Stimulated activated CD8-positive, alpha-beta memory T cell treated with anti-CD3 and anti-CD28 coated beads, Interleukin-7, amount 100 ng/mL, for 24 hours (primary cell): ENCODE measurements at places on chromosomes 3 and 15.

- DNase-seq: no peak
Measured at GRCh38 chr3:159635047-159635641, 353.5 kb upstream of the IL12A start.

GRCh38 chr3:182886497-182886896, 93.2 kb downstream of the ATP11B start:
- no peak for DNase-seq

DNA sequence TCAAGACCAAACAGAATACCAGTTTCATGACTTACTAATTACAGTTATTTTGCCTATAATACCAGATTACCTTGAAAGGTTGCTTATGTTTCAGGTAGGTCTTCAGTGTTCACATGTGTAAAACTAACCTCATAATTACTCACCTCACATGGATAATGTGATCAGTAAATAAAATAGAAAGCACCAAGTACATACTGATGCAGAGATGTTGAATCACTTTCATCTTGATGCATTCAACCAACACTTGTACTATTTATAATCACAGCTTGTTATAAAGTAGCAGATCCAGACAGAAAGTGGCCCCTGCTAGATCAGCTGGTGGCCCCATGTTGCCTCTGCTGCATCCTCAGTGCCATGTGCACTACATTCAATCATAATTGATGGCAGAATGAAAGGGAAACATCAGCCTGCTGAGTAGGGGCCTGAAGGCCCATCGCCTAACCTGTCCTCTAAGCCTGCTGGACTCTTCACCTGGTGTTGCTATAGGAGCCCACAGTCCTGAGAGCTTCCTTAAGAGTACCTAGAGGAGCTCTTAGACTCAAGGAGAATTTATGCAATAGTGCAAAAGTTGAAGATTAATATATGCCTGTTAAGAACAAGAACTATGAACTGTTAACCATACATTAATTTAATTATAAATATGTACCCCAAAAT, 154.3 kb downstream of the PLCL2 start:
- no peak for DNase-seq

- no peak for DNase-seq
Measured at GRCh38 chr3:56835650-56836227, 34.0 kb upstream of the ARHGEF3 start.

DNA sequence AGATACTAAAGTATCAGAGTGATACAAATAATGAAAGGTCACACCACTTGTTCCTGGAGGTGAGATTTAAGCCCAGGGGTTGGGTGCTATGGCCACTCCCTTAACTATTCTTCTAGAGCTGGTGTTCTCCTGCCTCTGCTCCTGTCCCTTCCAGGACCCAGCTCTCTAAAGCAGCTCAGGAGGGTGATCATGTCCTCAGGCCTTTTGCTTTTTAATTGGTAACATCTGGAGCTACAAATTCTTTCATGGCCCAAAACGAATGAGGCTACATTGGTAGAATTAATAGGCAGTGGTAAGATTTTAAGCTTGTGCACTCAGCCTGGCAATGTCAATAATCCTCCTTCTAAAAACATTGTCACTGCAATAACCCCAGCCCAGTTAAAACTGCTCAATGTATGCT, 38.2 kb upstream of the CNOT10 start:
- DNase-seq: no peak

DNA sequence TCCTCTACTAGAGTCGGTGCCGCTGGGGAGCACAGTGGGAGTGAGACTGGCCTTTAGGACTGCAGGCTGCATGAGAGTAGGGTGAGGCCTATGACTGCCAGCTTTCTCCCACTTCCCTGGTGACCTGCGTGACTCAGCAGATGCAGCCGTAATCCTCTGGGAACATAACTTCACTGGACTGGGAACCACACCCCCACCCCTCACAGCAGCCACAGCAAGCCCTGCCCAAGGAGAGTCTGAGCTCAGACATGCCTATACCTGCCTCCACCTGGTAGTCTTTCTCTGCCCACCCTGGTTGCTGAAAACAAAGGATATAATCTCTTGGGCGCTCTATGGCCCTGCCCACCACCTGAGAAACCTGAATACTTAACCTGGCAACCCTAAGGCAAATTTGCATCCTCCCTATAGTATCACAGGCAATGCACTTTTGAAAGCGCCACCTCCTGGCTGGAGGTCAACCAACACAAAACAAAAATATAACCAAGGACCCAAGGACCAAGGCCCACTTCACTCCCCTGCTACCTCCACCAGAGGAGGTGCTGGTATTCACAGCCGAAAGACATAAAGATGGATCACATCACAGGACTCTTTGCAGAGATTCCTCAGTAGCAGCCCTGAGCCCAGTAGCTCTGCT, 308.9 kb downstream of the CTNNB1 start:
- DNase-seq: no peak

DNA sequence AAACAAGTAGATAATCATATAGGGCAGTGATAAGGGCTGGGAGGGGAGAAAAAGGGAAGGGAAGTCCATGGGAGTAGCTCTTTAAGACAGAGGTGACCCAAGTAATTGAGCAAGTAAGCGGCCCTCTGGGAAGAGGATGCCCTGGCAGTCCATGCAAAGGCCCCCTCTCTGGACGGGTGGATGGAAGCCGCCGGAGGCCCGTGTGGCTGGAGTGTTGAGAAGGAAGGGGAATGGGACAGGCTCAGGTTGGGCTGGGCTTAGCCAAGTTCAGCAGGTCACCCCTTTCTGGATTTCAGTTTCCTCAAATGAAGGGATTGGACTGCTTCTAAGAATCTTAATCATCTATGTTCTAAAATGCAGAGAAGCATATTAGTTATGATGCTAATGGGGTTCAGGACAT, 32.4 kb upstream of the TRPM1 start:
- DNase-seq: no peak

DNA sequence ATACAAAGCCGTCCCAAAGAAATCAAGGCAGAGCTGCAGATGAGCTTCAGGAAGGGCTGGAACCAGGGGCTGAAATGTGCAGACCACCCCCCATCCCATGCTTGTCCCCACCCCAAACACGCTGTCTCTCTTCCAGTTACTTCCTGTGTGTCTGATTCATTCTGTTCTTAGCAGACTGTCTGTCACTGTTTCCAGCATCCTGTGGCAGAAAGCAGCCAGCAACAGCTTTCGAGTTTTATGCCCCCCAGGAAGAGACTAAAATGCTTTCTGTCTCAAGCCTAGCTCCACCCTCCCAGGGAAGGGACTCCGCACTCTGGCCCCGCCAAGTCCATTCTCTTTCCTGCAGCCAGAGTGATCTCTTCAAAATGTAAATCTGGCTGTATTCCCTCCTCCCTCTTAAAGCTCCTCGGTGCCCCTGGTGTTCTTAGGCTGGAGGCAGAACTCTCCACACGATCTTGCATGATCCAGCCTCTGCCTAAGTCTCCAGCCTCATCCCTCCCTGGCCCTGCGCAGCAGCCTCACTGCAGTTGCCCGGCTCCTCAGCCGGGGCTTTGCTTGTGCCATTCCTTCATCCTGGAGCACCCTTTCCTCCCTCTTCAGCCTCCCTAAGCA, 41.5 kb downstream of the HRH1 start:
- DNase-seq: no peak

DNA sequence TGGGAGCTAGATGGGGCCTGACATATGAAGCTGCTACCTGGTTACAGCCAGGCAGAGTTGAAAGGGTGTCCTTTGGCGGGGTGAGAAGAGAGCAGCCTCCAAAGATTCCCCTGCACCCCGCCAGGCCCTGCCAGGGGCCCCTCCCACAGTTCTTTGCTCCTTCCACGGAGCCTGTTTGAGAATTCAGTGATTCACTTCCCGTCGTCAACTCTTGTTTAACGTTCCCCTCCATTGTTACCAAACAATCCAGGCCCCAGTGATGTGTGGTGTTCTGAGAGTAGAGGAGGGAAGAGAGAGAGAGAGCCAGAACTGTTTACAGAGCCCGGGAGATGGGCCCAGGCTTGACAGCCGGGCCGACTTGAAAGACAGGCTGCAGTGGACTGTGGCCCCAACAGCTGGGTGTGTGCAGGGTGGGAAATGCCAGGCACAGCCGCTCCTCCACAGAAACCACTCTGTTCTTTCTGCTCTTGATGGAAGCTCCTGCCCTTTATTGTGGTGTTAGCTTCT, 81.5 kb downstream of the SMAD3 start:
- DNase-seq: no peak

GRCh38 chr15:99556578-99556977, 9.2 kb upstream of the MEF2A start:
- DNase-seq: no peak

- DNase-seq: no peak
Measured at GRCh38 chr3:20516311-20516710, 330.3 kb upstream of the SGO1 start.

DNA sequence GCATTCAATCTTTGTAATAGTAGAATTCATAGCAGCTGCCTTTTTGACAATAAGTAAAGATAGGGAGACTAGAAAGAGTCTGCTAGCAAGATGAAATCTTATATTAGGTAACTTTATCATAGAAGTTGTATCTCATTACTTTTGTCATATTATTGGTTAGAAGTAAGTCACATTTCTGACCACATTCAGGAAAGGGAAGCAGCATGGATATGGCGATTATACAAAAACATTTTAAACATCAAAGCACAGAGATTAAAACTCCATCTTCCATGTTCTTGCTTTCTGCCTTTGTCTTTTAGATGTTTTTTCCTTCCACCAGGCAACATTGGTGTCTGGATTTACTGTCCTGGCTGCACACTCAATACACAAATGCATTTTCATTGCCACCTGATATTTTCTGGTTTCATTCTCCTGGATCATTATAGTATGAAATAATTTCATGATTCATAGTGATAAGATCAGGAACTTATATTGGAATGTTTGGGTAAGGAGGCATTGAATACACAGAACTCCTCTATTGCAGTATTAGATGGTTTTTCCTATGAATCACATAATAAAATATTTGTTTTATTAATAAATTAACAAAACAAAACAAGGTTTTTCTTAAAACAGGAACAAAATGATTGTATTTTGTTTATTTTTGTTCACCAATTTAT, 1460.3 kb upstream of the CADM2 start:
- DNase-seq: no peak

DNA sequence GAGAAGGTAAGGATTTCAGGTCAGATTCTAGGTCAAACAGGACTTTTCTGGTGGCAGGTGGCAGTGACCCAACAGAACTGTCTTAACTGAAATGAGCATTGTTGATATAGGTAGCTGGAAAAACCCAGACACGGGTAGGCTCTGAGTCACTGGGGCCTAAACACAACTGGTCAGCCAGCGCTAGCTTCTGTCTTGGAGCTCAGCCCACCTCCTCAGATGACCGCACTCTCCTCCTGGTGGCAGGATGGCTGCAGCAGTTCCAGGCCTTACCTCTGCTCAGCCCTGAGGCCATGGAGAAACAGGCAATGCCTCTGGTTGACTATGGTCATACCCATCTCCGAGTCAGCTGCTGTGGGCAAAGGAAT, 61.1 kb upstream of the GATA2 start:
- no peak for DNase-seq

DNA sequence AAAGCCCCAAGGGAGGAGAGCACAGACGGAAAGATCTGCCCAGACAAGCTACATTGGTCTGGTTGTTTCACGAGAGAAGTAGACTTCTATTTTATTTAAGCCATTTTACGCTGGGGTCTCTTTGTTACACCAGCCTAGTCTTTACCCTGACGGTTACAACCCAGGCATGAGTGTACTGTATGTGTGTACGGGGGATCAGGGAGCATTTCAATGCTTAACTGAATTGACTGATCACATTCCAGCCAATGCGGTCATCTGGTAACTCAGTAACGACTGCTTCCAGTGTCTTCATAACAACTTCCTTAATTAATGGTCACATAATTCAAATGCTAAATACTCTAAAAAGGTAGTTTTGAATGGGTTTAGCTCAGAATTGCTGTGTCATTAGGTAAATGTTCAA, 288.6 kb downstream of the FOXP1 start:
- DNase-seq: no peak

DNA sequence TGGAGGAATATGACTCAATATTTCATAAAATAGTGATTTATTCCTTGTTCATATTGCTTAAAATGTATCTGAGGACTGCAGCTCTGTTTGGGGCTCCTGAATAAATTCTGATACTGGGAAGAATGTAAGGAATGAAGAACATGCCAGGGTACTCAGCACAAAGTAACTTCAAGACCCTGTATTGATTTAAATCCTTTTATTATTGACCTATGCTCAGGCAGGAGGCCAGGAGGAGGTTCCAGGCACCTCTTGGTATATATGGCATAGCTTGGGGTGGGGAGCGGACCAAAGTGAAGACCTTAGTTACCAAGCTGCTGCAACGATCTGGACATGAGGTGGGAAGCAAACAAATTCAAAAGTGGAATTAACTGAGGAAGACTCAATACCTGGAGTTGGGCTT, 142.8 kb upstream of the PEX5L start:
- no peak for DNase-seq

DNA sequence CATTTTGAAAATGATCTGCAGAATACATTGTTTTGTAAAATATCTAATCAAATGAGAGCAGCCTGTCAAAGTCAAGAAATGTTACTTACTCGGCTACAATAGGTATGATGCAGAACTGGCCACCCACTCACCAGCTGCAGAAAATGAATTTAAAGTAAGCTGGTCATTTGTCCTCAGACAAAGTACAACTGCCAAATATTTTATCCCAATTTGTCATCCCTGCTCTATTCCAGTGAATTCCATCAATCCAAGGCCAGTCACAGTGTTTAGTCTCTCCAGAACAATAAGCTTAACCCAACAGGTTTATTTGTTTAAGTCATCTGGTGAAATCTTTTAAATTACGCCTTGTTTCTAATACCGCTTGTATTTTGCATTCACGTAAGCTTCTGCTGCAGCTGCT, 46.6 kb upstream of the TCF12 start:
- no peak for DNase-seq

DNA sequence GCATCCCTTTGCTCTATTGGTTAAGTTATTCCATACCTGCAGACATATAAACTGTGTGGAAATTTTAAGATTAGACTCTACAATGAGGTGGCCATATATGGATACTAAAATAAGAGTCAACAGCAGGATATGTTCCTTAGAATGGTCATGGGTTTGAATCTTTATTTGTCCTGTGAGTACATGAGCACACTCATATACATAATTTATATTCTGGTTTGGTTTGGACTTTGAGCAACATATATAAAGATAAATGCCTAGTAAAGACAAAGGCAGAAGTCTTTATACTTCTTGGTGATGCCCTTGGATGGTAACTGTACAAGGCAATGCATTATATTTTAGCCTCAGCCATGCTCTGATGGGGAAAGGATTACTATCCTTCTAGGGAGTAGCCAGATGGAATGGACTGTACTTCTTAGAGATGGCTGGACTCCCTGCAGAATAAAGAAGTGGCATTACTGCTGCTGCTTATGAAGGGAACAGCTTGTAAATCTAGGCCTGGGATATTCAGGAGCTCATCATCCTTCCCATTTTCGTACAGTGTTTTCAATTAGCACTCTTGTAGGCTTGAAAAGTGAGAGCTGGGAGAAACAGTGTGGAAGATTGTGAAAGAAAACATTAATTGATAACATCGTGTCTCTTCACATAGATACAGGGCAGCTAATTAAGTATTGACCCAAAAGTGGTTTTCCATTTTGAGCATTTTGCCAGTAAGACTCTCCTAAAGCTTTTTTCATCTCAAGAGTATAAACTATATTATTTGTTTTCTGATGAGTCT, 60.4 kb downstream of the HMG20A start:
- DNase-seq: no peak

GRCh38 chr15:88018869-88019641, 237.5 kb downstream of the NTRK3 start:
- DNase-seq: no peak
